ENCODE measurements at places on chromosomes 4 and X.

DNA sequence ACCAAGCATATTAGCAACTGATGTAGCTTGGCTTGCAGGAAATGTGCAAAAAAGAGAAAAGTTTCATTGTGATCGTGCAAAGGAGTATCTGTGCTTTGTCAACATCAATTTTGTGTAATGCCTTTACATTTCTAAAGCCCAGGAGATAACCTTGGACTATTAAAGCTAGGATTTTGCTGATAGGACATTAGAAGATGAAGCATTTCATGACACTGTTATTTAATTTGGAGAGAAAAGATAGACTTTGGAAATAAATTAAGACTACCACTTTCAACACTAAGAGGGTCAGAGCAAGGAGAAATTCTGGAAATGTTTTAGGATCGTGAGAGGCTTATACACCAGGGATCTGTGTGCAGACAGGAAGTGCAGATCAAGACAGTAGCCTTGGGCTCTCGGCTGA, 120.6 kb upstream of the MID1 start:
- no peak for DNase-seq

DNA sequence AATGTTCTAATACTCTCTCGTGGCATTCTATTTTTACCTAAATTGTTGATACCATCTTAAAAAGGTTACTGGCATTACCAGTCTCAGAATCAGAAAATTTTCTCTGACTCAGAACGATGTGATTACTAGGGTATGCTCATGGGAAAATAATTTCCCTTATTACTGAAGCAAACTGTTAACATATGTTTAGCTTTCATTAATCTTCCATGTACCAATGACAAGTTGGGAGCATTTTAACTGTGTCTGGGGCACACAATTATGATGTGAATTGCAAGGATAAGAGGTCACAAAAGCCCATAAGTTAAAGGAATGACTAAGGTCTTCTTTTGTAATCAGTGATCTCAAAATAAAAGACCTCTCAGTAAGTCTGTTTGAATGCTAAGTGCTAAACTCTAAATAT, 1254.6 kb downstream of the PCDH18 start:
- peak; percentile 15 for DNase-seq

DNA sequence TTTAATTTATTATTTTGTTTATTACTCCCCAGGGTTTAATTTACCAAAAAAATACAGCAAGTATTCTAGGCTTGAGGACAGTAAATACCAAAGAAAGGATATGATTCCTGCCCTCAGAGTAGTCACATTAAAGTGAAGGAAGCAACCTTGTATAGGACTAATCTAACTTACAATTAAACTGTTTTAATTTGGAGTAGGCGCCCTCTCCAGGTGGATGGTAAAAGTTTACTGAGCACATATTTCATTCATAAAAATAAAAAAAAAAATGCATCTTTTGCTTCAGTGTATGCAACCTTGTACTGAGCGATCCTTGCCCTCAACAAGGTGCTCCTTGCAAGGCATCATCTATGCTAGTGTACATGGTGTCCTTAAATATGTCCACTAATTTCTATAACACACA, 72.0 kb upstream of the MAGEB16 start:
- peak; percentile 0 for DNase-seq

GRCh38 chr4:33162122-33162521, 2442.0 kb downstream of the PCDH7 start:
- no peak for DNase-seq

DNA sequence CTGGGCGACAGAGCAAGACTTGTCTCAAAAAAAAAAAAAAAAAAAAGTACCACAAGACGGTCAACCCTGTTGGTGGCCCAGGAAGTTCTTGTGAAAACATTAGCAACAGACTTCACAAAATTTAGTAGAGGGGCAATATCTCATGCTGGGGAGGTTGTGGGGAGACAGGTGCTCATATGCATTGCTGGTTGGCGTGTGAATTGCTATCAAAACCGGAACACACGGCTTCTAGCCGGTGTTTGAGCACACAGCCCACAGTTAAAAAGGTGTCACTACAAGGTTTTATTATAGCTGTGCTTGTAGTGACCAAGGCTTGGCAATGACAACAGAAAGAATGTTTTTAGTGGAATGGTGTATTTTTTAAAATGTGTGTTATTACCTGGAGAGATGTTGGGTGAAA, 41.8 kb downstream of the SMS start:
- DNase-seq = no peak

GRCh38 chr4:81622474-81623184, 150.9 kb upstream of the RASGEF1B start:
- no peak for DNase-seq

DNA sequence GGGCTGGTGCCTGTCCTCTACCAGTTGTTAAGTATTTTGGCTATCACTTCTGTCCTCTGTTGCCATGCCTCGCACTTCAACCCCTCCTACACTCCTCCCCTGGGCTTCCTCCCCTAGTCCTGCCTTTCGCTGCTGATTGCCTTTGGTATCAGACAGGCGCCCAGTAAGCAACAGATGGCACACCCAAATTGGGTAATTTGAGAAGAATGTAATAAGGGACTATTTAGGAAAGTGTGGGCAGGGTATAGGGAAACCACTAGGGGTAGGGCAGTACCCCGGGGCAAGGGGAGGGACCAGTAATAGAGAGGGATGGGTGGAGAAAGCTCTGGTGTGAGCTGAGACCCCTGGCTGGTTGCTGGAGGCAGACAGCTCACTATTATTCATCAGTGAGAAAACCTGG, 172.7 kb upstream of the USP9X start:
- peak; percentile 31 for DNase-seq

DNA sequence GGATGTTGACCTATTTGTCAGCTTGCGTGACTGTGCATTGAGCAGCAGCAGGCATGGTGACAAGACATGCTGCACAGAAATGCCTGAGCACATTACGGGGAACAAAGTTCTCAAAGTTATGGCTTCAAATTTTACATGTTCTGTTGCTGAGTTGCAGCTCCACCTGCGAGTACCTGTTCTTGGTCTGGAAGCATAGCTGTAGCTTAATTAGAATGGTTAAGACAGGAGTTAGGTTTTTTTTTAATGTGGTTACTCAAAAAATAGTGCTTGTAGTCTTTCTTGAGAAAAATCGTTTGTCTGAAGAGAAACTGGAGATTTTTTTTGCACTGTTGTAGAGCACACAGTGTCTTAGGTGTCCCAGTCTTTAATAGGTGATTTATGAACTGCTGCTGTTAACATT, 38.8 kb upstream of the GNPDA2 start:
- DNase-seq = no peak

- DNase-seq = no peak
These were observed 83.2 kb upstream of the ARHGAP24 start for GRCh38 chr4:85391589-85392410.

- DNase-seq = no peak
These were observed 203.1 kb downstream of the BCOR start for GRCh38 chrX:39894683-39895082.

DNA sequence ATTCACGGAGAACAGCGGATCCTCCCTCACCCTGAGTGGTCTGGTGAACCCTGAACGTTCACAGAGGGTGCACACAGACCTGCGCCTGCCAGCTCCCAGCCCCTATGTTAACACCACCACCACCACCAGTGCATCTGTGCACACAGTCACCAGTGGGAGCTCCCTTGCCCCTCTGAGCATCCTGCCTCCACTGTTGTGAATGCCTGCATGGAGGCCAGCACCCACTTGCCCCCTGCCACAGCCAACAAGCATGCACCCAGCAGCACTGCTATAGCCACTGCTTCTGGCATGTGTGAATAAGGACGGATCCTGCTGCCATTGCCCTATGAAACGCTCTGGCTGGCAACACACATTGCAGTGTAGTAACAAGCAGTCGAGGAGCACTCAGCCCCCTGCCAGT, 29.1 kb upstream of the PWWP3B start:
- no peak for DNase-seq

DNA sequence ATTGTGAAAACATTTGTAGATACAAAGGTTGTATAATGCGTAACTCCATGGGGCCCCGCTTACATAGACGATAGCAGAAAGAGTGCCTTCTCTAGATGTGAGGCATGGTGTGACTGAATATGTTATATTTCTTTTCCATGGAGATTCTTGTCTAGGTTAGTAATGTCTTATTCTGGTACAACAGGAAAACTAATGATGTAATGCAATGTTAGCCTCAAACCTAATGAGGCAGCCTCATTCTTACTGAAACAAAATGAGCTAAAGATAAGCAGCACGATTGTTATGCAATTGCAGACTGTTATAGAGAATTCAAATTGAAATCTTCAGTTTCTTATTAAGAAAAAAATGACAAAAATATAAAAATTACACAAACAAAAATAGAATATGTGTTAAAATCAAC, 171.1 kb upstream of the ANKRD50 start:
- no peak for DNase-seq

- DNase-seq = no peak
These were observed 28.1 kb downstream of the DDIT4L start for GRCh38 chr4:100162027-100162685.

DNA sequence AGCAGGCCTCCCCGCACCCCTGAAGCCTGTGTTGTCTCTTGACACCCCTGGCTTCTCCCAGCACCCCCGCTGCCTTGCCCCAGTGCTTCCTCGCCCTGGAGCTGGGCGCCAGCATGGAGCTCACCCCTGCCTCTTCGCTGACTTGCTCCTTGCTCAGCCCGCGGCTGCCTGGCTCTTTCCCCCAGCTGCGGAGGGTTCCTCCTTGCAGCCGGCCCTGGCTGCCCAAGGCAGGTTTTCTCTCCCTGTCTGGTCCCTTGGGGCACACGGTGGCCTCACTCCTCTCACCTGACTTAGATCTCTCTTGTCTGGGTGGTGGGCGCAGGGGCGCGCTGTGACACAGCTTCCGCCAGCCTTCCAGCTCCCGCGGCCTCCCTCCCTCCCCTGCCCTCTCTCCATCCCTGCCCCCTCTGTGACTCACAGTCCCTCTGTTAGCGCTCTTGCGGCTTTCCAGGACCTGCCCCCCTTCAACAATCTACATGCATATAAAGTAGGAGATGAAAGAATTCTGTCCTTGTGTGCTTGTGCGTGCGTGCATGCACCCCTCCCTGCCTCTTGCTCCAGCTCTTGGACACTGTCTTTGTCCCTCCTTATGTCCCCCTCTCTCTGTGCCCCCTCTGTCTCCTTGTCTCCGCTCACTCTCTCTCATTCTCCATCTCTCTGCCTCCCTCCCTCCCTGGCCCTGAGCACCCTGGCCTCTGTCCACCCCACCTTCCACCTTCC, 2.2 kb downstream of the PLXNB3 start:
- peak; percentile 80 for DNase-seq

- DNase-seq = no peak
These were observed 203.2 kb upstream of the FGF13 start for GRCh38 chrX:138914767-138915166.

DNA sequence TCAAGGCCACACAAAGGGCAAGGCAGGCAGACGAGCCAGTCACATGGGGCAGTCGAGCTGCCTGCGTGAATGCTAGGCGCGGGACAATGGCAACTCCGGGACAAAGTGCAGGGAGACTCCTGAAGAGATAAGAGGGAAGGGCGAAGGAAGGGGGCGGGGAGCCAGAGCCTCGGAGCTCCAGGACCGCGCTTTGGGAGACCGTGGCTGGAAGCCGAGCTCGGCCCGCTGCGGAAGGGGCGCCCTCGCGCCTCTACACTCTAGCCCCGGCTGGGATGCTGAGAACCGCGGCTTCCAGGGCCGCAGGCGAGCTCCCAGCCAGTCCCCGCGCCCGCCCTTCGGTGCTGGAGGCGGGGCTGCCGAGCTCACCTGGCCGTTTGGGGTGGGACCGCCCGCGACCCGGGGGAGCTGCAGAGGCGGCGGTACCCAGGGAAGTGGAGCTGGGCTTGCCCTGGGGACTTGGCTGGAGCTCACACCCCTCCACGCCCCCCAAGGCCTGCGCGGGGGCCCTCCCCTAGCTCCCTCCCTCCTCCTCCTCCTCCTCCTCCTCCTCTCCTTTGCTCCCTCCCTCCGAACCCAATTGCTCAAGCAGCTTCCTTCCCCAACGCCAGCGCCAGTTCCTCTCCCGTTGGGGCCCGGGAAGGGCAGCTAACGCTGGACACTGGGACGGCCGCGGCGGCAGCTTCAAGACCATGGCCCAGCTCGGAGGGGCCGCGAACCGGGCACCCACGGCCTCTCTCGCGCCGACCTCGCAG, at the start of gene SOWAHD:
TSS of gene SOWAHD (plus strand) at position 610 of the 752 bp plus-strand sequence. CDS start at position 690, 80 bp downstream.
- DNase-seq = peak; percentile 63

DNA sequence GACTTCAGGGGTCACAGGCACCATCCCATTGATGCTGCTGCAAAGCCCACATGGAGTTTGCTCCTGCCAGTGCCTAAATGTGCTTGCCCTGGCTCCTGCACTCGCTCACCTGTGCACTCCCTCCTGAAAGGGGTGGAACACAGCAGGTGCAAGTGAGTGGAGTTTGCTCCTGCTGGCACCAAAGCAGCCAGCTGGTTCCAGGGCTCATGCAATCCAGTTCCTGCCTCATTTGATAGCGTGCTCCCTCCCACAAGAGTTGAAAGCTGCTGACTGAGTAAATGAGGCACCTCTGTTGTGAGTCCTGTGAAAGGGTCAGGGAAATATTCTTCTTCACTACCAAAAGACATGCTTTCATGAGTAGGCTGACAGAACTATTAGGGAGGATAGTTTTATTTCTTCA, 30.5 kb downstream of the CXCL8 start:
- no peak for DNase-seq

DNA sequence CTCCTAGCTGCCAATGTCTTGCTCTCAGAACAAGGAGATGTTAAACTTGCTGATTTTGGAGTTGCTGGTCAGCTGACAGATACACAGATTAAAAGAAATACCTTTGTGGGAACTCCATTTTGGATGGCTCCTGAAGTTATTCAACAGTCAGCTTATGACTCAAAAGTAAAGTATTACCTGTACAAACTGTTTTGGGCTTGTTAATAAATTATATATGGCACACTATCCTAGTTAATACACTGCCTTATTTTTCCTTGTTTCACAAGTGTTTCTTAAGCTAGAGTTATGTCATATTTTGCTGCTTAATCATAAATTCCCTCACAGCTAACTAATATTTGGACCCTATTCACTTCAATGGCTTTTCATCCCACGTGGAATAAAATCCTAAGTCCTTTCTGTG, 45.3 kb downstream of the STK26 start:
- DNase-seq = no peak

GRCh38 chrX:68714856-68715255, 67.4 kb downstream of the STARD8 start:
- DNase-seq = no peak

GRCh38 chr4:47073647-47074046, 42.3 kb downstream of the GABRB1 start:
- no peak for DNase-seq

DNA sequence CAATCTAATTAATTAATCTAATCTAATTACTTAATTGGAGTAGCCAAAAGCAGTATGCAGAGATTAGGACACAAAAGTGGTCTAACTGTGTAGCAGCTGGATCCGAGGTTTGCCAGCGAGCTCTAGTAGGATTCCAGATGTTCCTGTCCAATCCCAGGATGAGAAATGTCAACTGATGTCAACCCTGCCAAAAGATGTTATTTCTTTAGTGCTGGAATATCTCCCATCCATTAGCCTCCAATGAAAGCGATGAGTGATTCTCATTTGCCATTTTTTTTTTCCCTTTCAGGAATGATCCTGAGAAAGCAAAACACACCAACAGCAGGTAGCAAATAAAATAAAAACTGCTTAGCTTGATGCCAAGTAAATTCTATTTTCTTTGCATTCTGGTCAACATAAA, 372.9 kb downstream of the STIM2 start:
- DNase-seq = no peak

All from EL (cell line).